HFFc6 (cell line): ENCODE measurements at places on chromosomes 13 and 19. TPM values are rescaled to one million over a fixed set of nuclear protein-coding genes. Genes with fewer than 3 reads are reported as not detected.

The CCDC169 gene
- 1.3 to 2.5 TPM (median 1.8 TPM) in 3 replicates for total RNA-seq

DNA sequence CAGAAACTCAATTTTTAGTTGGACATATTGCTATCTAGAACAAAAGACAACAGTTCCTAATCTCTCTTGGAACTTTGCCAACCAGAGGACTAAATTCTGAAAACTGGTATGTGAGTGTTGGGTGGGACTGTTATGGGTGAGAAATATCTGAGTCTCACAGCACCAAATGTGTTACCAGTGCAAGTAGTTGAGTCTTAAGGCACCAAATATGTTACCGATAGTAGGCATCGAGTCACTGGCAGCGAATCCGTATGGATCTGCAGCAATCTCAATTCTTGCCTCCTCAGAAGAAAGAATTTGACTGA is 575.2 kb downstream of the DACH1 start:
- DNase-seq = no peak

DNA sequence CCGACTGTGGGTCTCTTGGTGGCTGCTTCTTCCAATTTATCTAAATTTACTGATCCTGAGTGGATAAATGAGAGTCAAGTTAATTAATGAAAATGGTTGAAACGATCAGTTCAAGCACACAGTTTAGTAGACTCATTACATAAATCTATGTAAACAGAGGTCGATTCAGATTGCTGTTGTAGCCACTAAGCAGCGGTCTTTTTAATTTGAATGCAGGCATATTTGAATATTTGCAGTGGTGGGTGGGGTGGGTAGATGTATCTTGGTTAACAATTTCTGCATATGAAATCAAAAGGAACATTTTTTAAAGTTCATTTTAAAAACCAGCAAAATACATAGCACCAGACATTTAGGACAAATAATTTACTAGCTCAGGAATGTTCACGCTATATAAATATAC is 325.9 kb downstream of the KLF12 start:
- no peak for DNase-seq

GRCh38 chr19:3350014-3350663 is 16.2 kb upstream of the NFIC start:
- no peak for DNase-seq

The UBAC2 gene
- 40.3 to 53.5 TPM (median 49.5 TPM) in 3 replicates for total RNA-seq

DNA sequence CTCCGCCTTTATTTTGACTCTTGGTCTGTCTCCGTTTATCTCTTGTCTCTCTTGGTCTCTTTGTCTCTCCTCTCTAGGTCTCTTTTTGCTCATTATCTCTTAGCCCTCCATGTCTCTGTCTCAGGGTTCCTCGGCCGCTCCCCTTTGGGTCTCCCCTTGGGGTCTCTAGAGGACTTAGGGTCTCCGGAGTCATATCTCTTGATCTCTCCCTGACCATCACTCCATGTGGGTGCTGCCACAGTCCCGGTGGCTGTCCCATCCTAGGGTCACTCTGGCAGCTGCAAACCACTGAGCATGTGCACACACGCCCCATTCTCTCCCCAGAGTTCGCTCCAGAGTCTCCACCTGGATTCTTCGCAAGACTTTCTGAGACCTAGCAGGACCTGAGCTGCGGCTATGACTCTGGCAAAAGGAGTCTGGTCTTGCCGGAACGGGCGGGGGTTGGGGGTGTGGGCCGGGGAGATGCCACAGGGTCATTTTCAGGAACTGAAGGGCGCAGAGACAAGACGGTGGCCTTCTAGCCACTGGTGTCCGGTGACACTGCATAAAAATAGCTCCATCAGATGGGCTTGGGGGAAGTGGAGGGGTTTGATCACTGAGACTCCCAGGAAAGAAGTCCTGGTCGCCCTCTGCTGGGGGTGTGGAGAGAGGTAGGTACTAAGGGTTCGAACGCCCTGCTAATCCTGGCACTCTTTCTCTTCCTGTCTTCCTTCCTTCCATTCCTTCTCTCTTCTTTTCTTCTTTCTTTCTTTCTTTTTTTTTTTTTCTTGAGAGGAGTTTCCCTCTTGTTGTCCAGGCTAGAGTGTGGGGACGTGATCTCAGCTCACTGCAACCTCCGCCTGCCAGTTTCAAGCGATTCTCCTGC is 1.2 kb upstream of the KCNA7 start:
- no peak for DNase-seq

GRCh38 chr19:4342314-4342614 is 1.1 kb upstream of the MPND start:
- DNase-seq = no peak

The PCDH8 gene
- total RNA-seq = not detected in 3 replicates

The CCDC8 gene
- 6.3 to 11.1 TPM (median 6.8 TPM) in 3 replicates for total RNA-seq

The C19orf81 gene
- total RNA-seq = 0.55 to 0.57 TPM in 2 of 3 replicates, not detected in the other

- DNase-seq = peak; percentile 82
Observed at GRCh38 chr13:73341748-73342147, 282.9 kb downstream of the KLF5 start.

- no peak for DNase-seq
Observed at GRCh38 chr19:11984986-11985385, 20.1 kb downstream of the ZNF763 start.

- no peak for DNase-seq
Observed at GRCh38 chr13:33256148-33256840, 29.3 kb downstream of the STARD13 start.

GRCh38 chr19:16373532-16373931 is 48.9 kb downstream of the KLF2 start:
- peak; percentile 49 for DNase-seq

- peak; percentile 28 for DNase-seq
Observed at GRCh38 chr13:44934724-44935123, 54.5 kb downstream of the NUFIP1 start.

DNA sequence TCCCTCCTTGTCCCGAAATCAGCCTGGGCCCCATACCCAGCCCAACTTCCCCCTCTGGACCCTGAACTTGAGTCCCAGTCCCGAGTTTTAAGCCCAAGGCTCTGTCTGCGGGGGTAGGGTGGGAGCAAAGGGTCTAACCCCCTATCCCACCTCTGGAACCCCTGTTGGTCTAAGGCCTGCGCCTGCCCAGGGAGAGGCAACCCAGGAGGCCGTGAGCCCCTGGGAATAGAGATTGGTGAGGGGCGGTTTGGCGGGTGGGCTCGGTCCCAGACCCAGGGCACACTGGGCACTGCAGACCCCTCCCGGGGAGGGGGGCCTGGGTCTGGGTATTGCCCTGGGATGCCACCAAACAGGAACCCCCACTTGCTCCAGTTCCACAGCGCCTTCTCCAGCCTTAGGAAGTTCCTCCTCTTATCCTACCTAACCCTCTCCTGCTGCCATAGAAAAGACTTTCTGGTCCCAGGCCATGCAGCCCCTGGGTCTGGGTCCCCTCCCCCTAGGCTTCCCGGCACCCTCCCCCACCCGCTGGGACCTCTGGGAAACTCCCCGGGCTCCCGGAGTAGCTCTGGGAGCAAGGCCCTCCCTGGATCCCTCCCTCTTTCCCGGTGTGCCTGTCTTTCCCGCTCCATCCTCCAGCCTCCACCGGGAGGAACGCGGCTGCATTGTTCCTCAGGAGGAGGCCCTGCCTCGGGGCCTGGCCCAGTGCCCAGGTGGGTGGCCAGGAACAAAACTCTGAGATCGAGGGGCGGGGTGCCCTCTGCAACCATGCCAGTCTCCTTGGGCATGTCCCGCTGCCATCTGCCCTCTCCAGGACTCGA is 33.6 kb upstream of the NANOS3 start:
- DNase-seq = no peak

DNA sequence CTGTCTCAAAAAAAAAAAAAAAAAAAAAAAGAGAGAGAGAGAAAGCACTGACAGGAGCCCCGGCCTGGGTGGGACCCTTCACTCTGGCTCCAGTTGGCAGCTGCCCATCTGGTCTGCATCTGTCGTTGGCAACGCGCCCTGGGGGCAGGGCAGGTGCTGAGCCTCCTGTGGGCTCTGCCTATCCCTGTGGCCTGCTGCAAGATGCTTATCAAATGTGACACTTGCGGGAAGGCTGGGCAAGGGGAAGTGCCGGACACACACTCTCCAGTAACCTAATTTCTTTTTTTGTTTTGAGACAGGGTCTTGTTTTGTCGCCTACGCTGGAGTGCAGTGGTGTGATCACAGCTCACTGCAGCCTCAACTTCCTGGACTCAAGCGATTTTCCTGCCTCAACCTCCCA is 10.7 kb upstream of the KPTN start:
- no peak for DNase-seq

The CDC42EP5 gene
- 45.1 to 69.0 TPM (median 61.1 TPM) in 3 replicates for total RNA-seq

- DNase-seq = no peak
Observed at GRCh38 chr19:39053276-39054090, 21.1 kb upstream of the FBXO27 start.
